ENCODE measurements at places on chromosomes 12 and 14. TPM values are rescaled to one million over a fixed set of nuclear protein-coding genes. Genes with fewer than 3 reads are reported as not detected.

DNA sequence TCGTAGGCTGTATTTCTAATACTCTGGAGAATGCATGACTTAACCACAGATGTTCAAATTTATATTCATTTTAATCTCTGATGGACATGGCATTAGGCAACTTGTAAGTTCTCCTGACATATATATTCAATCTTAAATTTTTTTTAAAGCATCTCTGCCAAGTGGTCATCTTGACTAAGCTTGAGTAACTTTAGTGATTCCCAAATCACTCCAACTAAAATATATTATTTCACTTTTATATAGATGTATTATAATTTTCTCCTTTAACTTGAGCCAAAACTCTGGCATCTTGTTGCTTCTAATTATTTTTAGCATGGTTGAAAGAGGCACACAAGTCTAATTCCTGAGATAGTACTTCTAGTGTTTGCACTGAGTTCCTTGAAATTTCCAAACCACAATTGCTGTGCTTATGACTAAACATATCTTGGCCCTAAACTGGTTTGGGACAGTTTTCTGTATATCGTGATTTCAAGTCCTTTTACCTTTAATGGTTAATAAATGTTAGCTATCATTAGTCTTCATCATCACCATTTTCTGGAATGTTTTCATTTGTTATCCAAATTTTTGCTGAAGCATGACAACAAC lies 8.4 kb downstream of the LRFN5 start:
- no peaks in the 10 kb centered on the region for H3K36me3 ChIP-seq
- H3K27me3 ChIP-seq, result peaks cover 3% of the 10 kb centered on the region
- no peak overlapping the region for H3K4me3 ChIP-seq
- no peak overlapping the region for H3K27ac ChIP-seq
- H3K4me1 ChIP-seq, result no peaks in the 10 kb centered on the region

DNA sequence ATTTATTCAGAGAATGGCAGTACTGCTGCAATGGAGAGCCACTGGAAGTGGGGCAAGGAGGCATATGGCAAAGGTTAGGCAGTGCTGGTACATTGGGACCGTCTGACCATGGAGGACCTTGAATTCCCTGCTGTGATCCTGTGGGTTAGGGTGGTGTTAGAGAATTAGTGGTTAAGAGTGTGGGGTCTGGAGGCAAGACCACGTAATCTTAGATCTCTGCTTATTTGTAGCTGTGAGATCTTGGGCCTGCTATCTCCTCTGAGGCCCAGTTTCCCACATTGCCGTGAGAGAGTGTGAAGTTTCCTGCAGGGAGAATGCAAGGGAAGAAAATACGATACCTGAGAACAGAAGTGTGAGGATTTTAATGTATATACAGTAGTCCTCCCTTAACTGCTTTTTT lies 147.7 kb downstream of the ERC1 start:
- H3K4me1 ChIP-seq, result no peaks in the 10 kb centered on the region
- H3K4me3 ChIP-seq, result no peak overlapping the region
- no peak for DNase-seq
- no peak overlapping the region for H3K27ac ChIP-seq
- no peaks in the 10 kb centered on the region for H3K27me3 ChIP-seq
- H3K36me3 ChIP-seq, result no peaks in the 10 kb centered on the region

DNA sequence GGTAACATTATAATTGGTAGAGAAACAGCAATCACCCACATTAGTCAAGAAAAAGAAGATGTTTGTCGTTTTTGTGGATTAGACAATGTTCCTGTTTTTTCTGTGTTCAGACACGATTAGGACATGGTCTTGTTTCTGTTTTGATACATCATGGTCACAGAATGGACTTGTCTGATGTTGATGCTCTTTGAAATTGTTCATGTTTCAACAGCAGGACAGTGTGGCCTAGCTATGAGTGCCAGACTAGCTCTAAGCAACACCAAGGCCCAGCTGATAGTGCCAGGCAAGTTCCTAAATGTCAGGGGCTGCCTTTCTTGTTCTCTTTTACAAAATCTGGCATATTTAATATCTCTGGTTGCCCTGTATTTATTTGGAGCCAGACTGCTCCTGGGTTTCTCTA lies 40.9 kb upstream of the TOMM20L start:
- H3K27ac ChIP-seq, result no peak overlapping the region
- DNase-seq, result no peak
- H3K4me3 ChIP-seq, result no peak overlapping the region
- no peaks in the 10 kb centered on the region for H3K4me1 ChIP-seq

DNA sequence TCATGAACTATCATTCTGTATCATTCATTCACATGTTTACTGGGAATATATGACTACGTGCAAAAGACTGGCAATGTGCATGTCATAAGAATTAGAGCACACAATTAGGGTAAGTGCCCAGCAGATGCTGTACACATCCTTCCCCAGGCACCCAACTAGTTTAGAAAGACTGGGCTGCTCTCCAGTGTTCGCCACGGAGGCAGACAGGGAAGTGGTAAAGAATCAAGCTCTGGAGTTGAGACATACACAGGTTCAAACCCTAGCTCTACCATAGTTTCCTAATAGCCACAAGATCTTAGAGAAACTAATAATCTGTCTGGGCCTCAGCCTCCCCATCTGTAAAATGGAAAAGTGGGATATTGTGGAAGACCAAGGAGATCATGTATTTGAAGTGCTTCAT lies 6.8 kb downstream of the TMCC3 start:
- H3K27me3 ChIP-seq, result no peaks in the 10 kb centered on the region
- H3K4me1 ChIP-seq, result peaks cover 43% of the 10 kb centered on the region
- peaks cover 5% of the 10 kb centered on the region for H3K36me3 ChIP-seq
- no peak overlapping the region for H3K4me3 ChIP-seq
- H3K27ac ChIP-seq, result peak overlapping the region; percentile 90

Gene GARIN6
- polyA plus RNA-seq, result not detected

Gene SNAPC1
- polyA plus RNA-seq, result 11.8 TPM

- no peaks in the 10 kb centered on the region for H3K4me1 ChIP-seq
- no peak overlapping the region for H3K4me3 ChIP-seq
- DNase-seq, result no peak
- H3K27me3 ChIP-seq, result no peaks in the 10 kb centered on the region
These were observed 7.2 kb downstream of the NFYB start for GRCh38 chr12:104130760-104131159.

DNA sequence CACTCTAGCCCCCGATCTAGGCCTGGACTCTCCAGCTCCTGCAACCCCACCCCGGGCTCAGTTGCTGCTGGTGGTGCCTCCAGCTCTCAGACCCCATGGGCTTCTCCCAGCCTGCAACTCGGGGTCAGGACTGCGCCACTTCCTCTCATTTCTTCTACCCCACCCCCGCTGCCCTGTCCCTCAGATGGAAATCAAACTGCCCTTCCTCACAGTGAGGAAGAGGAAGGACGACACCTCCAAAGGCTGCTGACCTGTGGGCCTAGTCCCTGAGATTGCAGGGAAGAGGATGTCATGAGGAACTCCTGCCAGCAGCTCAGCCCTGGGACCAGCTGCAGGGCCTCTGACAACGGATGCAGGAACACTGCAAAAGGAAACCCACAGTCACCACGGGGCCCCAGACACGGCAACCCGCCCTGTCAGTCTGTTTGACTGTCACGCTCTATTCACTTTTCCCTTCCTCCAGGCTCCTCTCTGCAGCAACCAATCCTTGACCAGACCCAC lies 29.3 kb upstream of the PNMA1 start:
- H3K27me3 ChIP-seq, result no peaks in the 10 kb centered on the region
- no peak for DNase-seq
- peak overlapping the region; percentile 89 for H3K27ac ChIP-seq

DNA sequence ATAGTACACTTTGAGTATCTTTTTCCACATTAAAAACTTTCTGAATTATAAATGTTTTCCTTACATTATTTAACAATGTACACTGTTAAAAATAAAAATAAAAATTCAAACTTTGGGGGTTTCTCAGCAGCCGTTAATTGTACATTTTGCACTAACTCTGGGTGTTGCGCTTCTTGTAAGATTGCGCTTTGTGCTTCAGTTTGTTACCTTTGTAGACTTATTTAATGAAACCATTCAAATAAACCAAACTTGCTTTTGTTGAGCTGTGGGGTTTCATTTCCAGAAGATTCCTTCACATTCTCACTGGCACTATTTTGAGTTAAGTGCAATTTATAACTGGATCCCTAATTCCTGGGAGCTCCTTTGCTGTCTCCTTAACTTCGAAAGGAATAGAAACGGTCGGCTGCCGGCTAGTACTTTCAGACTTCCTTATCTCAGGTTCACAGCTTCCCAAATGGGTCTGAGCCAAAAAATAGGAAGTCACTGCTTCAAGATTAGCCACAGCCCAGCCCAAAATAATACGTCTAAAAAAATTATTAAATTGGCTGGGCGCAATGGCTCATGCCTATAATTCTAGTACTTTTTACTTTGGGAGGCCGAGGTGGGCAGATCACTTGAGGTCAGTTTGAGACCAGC lies 38.2 kb downstream of the RAD52 start:
- H3K4me3 ChIP-seq, result no peak overlapping the region
- peaks cover 26% of the 10 kb centered on the region for H3K4me1 ChIP-seq
- H3K27ac ChIP-seq, result no peak overlapping the region
- H3K27me3 ChIP-seq, result no peaks in the 10 kb centered on the region
- no peak for DNase-seq
- peaks cover 23% of the 10 kb centered on the region for H3K36me3 ChIP-seq

DNA sequence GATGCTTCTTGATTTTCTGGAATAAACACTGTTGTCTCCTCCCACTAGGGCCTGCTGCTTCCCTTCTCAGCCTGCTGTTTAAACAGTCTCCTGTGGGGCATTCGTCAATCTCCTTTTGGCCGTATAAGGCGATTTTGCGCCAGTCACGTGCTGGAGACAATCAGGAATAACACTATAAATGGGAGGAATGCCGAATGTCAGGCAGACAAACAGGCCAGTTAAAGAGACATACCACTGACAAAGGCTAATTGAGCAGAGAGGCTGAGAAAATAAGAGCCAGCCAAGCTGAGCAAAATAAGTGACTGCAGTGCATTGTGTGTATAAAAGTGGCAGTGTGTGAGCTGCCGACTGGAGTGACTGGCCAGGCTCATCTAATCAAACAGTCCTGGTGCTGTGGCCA lies 23.3 kb downstream of the DMAC2L start:
- peaks cover 25% of the 10 kb centered on the region for H3K4me1 ChIP-seq
- DNase-seq, result no peak
- H3K27ac ChIP-seq, result no peak overlapping the region
- no peaks in the 10 kb centered on the region for H3K36me3 ChIP-seq

- H3K4me1 ChIP-seq, result no peaks in the 10 kb centered on the region
- H3K27ac ChIP-seq, result no peak overlapping the region
- no peaks in the 10 kb centered on the region for H3K27me3 ChIP-seq
- H3K36me3 ChIP-seq, result no peaks in the 10 kb centered on the region
These were observed 905.1 kb upstream of the USP15 start for GRCh38 chr12:61355105-61355504.

Gene TAS2R43
- polyA plus RNA-seq, result not detected

DNA sequence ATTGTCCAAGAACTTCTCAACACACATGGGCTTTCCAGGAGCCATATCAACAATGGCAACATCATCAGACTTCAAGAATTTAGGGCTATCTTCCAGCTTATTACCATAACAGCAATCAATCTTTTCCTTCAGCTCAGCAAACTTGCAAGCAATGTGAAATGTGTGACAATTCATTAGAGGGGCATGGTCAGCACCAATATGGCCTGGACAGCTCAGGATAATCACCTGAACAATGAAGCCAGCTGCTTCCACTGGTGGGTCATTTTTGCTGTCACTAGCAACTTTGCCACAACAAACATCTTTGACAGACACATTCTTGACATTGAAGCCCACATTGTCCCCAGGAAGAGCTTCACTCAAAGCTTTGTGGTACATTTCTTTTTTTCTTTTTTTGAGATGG lies 5.9 kb upstream of the NEDD1 start:
- H3K36me3 ChIP-seq, result no peaks in the 10 kb centered on the region
- H3K27me3 ChIP-seq, result no peaks in the 10 kb centered on the region
- DNase-seq, result no peak

Gene RNFT2
- polyA plus RNA-seq, result 0.95 TPM

DNA sequence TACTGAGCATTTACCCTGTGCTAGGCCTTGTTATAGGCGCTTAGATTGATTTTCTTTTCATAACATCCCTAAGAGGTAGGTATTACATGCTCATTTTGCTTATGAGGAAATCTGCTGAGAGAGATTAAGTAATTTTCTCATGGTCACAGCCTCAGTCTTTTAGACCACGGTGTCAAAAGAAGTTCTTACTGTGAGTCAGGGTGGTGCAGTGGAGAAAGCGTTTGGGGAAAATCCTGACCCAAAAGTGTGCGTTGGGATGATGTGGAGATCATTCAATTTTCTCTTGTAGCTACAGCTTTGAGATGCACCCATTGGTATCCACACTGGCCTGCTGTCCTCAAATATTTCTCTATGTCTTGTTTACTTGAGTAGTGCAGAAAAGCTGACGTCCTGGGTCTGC lies 8.2 kb downstream of the ANG start:
- H3K27me3 ChIP-seq, result no peaks in the 10 kb centered on the region
- no peaks in the 10 kb centered on the region for H3K36me3 ChIP-seq
- H3K4me1 ChIP-seq, result no peaks in the 10 kb centered on the region
- no peak overlapping the region for H3K27ac ChIP-seq
- no peak for DNase-seq

Gene RPL10L
- polyA plus RNA-seq, result not detected

Gene RTL1
- polyA plus RNA-seq, result not detected

- no peaks in the 10 kb centered on the region for H3K36me3 ChIP-seq
- H3K4me3 ChIP-seq, result no peak overlapping the region
- H3K27ac ChIP-seq, result no peak overlapping the region
- no peak for DNase-seq
- H3K4me1 ChIP-seq, result no peaks in the 10 kb centered on the region
These were observed 37.9 kb downstream of the CYP46A1 start for GRCh38 chr14:99721792-99722516.

GRCh38 chr12:116818341-116818856 lies 62.8 kb downstream of the HRK start:
- peaks cover 10% of the 10 kb centered on the region for H3K4me1 ChIP-seq
- DNase-seq, result no peak
- H3K27me3 ChIP-seq, result peaks cover 10% of the 10 kb centered on the region

Gene CCDC175
- not detected for polyA plus RNA-seq

DNA sequence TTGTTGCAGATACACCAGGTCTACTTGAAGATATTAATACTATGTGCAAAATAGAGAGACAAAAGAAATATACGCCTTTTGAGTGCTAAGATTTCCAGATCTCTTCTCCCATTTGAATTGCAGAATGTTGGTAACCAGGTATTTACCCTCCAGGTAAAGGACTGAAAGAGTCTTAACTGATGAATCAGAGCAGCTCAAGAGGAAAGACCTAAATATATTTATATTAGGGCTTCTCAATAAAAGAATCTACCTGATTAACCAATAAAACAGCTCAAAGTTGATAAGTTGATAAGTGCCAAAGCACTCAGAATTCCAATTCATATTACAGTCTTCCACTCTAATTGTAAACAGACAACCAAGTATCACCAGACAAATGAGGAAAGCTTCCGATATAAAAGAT lies 59.2 kb downstream of the ZNF641 start:
- H3K36me3 ChIP-seq, result no peaks in the 10 kb centered on the region
- DNase-seq, result no peak
- H3K4me1 ChIP-seq, result no peaks in the 10 kb centered on the region
- H3K27ac ChIP-seq, result no peak overlapping the region
- no peaks in the 10 kb centered on the region for H3K27me3 ChIP-seq

DNA sequence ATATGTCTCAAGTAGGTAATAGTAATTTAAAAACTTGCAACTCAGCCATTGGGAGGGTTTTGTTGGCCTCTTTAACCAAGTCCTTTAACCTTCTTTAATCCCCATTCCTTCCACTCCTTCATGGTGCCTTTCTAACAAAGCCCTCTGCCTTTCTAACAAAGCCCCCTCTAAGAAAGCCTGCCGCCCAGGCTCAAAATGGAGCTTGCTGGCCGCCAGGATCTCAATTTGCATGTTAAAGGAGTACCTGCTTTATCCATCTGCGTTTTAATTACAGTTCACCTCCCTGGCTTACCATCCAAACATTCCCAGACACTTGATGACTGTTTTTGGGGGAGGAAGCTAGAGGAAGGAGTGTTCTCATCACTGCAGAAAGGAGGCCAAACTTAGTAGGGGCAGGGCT lies 183.4 kb downstream of the PTPN11 start:
- no peak overlapping the region for H3K27ac ChIP-seq
- DNase-seq, result no peak
- H3K27me3 ChIP-seq, result no peaks in the 10 kb centered on the region
- H3K4me3 ChIP-seq, result no peak overlapping the region

All from keratinocyte (primary cell).